ENCODE measurements at places on chromosomes 2 and 18.

- no peak for DNase-seq
These were observed 476 bp upstream of the MSH2 start for GRCh38 chr2:47402555-47402804.

GRCh38 chr18:28398471-28398870, 221.5 kb upstream of the CDH2 start:
- no peak for DNase-seq

GRCh38 chr2:32562906-32563305, 64.9 kb upstream of the TTC27 start:
- no peak for DNase-seq

GRCh38 chr2:179021258-179021657, 28.7 kb downstream of the CCDC141 start:
- DNase-seq = no peak

DNA sequence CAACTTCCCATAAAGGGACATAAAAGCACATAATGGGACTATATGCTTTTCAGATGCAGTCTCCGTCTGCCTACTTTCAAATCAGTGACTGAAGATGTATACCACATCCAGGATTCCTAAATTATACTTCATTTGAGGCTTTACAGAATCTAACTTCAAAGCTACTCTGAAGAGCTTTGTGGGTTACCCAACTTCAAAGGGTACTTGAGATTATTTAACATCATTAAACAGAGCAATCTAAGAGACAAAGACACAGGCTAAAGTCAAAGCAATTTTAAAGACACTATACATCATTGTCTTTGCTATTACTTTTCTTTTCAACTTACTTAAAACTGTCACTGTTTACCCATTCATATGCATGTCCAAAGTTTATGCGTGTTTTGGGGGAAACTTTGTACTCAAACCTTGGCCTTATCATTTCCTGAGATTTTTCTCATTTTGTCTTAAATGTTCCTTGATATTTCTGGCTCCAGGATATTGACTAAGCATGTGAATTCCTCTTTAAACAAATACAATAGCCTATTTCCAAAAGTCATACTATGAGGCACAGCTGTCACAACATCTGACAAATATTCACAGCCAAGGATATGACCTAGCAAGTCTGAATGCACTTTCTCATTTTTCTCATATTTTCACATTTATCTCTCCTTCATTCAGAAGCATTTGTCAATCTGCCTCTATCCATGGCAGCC, 1985.1 kb upstream of the PIK3C3 start:
- DNase-seq = no peak

DNA sequence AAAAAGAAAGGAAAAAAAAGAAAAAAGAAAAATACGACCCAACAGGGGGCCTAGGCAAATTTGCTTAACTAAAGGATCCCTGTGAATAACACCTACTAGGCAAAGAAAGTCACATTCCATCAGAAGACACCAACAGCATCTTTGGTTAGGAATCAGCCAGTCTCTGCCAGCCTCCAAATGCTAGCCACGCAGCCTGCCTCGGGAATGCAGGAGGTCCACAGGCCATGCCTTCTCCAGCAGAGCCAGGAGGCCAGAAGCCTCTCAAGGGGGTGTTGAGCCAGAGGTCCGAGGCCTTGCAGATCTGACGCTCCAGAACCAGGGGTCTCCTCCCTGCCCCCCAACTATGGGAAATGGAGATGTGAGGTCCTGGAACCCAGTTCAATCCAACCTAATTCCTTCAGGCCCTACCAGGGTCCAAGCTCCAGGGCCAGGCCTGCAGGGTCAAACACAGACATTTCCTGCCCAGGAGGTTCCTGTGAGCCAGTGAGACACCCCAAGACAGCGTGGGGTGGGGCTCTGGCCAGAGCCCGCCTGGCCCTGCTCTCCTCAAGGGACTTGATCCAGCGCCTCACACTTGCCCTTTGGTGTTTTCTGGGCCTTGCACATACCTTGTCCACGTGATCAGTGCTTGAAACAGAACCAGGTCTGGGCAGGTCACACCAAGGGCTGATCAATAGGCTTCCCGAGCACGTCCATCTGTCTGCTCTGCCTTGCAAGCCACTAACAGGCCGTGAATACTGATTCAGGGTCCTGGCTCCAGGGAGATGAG, 289.6 kb upstream of the ID2 start:
- DNase-seq = no peak
